HFFc6 (cell line): ENCODE measurements at places on chromosomes 5 and 9.
A peak's percentile ranks its signal among the peaks of the same experiment; 100 is the strongest.

- peak; percentile 91 for DNase-seq
Measured at GRCh38 chr5:58259685-58260152, 200.2 kb downstream of the PLK2 start.

GRCh38 chr9:130938652-130939404 is at the start of gene FIBCD1:
FIBCD1 (minus strand) TSS chr9:130939247; CDS start chr9:130938607, 640 bp downstream.
- no peak for DNase-seq

- DNase-seq, result no peak
Measured at GRCh38 chr9:137366891-137367381, 56.0 kb downstream of the EXD3 start.

DNA sequence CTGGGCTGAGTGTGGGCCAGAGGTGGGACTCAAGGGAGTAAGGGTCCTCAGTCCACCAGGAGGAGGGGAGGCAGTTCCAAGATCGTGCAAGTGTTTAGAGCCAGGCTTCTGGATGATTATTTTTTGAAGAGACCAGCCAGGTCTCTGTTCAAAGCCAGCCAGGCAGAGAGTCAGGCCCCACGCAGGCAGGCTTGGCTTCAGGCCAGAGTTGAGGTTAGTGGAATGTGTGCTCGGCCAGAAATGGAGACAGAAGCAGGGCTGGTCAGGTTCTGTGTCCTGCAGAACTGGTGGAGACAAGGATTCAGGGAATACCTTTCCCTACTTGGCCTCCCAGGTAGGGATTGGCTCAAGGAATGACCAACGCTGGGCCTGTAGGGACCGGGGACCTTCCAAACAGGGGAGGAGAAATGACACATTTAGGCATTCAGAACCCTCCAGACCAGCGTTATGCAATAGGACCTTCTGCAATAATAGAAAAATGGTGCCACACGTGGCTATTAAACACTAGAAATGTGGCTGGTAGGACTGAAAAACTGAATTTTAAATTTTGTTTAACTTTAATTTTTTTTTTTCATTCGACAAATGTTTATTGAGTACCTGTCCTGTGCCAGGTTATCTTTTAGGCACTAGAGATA is 106.2 kb downstream of the CMYA5 start:
- no peak for DNase-seq

DNA sequence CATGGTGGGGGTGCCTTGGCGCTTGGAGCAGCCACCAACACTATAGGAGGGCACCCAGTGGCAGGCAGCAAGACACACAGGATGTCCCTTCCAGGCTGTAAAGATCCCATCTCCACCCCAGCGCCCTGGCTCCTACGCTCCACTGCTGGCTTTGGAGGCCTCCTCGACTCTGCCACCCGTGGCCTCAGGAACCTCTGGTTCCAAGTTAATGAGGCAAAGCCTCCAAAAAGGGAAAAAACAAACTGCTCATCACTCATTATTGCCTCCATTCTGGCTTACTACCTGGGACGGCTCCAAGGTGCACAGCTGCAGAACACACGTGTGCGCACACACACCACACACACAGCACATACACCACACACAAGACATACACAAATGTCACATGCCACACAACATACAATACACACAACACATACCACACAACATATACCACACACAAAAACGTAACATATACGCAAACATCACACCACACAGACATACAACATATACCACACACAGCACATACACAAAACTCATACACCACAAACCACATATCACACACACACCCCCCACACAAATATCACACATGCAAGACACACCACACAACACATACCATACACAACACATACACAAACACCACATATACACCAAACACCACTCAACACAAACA is 45.3 kb downstream of the ROR2 start:
- DNase-seq, result no peak
